ENCODE measurements at places on chromosomes 11 and 22.
A peak's percentile ranks its signal among the peaks of the same experiment; 100 is the strongest.

DNA sequence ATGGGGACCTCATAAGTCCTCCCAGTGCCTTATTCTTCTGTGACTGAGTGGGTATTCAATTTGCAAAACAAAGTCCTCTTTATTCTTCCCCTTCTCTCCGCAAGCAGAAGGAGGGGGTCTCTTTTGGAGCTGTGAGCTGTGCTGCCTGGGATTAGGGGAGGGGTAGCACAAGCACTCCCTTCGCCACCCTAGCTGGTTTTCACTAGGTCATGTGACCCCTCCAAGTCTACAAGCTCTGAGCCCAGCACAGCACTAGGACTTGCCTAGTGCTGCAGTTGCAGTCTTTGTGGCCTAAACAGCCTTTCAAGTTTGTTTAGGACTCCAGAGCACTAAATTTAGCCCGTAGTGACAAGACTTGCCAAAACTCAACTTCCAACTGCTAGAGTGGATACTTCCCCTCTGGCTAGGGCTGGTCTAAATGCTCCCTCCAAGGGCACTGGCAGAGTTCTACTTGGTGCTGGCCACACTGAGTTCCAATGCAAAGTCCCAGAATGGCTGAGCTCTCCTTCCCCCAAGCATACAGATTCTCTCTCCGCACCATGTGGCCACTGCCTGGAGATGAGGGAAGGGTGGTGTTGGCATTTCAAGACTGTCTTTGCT, 25.4 kb downstream of the TAF1D start:
- no peaks in the 10 kb centered on the region for H3K27me3 ChIP-seq
- no peaks in the 10 kb centered on the region for H3K4me1 ChIP-seq
- no peak for DNase-seq
- H3K4me3 ChIP-seq, result no peak overlapping the region
- no peak overlapping the region for H3K27ac ChIP-seq

DNA sequence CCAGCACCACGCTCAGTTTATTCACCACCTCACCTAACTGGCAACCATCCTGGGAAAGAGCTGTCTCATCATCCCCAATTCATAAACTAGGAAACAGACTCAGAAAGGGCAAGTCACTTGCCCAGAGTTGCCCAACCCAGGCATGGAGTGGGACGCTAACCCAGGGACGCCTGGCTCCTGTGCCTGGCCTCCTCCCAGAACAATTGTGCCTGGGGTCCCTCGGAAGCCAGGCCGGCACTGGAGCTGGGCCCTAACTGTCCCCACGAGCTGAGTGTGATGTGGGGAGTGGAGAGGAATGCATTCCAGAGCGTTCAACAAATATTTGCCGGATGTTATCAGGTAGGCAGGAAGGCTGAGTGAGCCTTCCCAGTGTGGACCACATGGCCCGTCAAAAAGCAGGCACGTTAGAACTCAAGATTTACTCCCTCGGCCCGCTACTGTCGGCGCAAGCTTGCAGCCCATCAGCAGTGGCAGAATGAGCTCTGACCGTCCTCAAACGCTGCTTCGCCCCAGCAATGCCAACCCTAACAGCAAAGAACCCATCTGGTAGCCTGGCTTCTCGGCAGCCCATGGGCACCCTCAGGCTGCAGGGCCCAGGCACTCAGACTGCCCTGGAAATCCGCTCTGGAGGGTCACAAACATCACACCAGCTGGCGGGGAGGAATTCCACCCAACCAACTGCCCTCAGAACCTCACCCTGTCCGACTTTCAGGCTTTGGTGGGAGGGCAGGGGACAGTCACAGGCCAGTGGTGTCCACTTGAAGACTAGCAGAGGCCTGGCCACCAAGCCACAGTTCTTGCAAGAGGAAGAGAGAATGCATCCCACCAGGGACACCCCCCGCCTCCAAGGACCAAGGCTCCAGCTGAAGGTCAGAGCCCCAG, 35.6 kb downstream of the MYH9 start:
- H3K4me3 ChIP-seq, result peak overlapping the region; percentile 20
- no peaks in the 10 kb centered on the region for H3K27me3 ChIP-seq
- H3K4me1 ChIP-seq, result peaks cover 82% of the 10 kb centered on the region
- H3K36me3 ChIP-seq, result no peaks in the 10 kb centered on the region
- H3K27ac ChIP-seq, result peak overlapping the region; percentile 93
- no peak for DNase-seq

GRCh38 chr22:39510529-39511149, 8.5 kb downstream of the MIEF1 start:
- H3K4me3 ChIP-seq, result no peak overlapping the region
- H3K27me3 ChIP-seq, result no peaks in the 10 kb centered on the region
- no peaks in the 10 kb centered on the region for H3K4me1 ChIP-seq
- H3K27ac ChIP-seq, result no peak overlapping the region
- DNase-seq, result no peak

- H3K4me1 ChIP-seq, result peaks cover 36% of the 10 kb centered on the region
- H3K27me3 ChIP-seq, result no peaks in the 10 kb centered on the region
Observed at GRCh38 chr11:67303835-67304411, 593 bp downstream of the SSH3 start.

DNA sequence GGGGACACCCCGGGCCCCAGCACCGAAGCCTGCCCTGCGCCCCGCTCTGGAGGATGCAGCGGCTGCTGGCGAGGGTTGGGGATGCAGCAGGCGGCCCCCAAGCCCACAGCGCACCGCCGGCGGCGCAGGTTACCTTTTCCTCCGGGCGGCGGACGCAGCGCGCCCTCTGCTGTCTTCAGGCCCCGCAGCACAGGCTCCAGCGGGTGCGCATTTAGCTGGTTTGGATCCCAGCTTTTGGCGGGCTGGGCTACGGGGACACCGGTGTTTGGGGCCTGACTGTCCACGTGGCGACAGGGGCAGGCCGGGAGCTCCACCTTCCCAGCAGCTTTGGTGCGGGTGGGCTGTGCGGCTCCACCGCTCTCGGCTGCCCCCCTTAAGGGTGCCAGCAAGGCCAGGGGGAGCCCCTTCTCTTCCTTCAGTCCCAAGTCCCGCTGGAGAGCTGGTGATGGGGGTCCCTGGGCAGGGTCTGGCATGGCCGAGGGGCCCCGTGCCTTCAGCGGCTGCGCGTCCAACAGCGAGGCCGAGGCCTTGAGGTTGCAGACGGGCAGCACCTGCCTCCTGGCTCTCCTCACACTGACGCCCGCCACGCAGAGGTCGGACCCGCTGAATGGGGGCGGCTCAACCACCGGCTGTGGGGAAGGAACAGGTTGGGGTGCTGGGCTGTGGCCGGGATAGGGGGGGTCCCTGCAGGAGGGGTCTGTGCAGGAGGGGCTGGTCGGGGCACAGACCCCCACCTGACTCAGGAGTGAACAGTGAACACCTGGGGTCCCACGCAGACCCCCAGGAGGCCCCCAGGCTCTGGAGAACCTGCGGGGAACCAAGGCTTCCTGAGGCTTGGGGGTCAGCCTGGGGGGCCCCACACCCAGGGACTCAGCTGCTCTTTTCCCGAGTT, 18.0 kb upstream of the IL17REL start:
- no peak overlapping the region for H3K4me3 ChIP-seq
- H3K27ac ChIP-seq, result no peak overlapping the region
- H3K4me1 ChIP-seq, result peaks cover 15% of the 10 kb centered on the region
- DNase-seq, result no peak
- H3K36me3 ChIP-seq, result no peaks in the 10 kb centered on the region

GRCh38 chr11:61546663-61547062, 34.2 kb downstream of the SYT7 start:
- no peak overlapping the region for H3K4me3 ChIP-seq
- no peaks in the 10 kb centered on the region for H3K36me3 ChIP-seq
- H3K27ac ChIP-seq, result no peak overlapping the region
- no peaks in the 10 kb centered on the region for H3K4me1 ChIP-seq

- no peak for DNase-seq
- H3K27me3 ChIP-seq, result no peaks in the 10 kb centered on the region
- no peak overlapping the region for H3K27ac ChIP-seq
Observed at GRCh38 chr22:35354068-35354467, 26.8 kb upstream of the HMOX1 start.

- H3K4me3 ChIP-seq, result no peak overlapping the region
- peaks cover 72% of the 10 kb centered on the region for H3K36me3 ChIP-seq
Observed at GRCh38 chr22:24367841-24368240, 59.6 kb upstream of the ADORA2A start.

DNA sequence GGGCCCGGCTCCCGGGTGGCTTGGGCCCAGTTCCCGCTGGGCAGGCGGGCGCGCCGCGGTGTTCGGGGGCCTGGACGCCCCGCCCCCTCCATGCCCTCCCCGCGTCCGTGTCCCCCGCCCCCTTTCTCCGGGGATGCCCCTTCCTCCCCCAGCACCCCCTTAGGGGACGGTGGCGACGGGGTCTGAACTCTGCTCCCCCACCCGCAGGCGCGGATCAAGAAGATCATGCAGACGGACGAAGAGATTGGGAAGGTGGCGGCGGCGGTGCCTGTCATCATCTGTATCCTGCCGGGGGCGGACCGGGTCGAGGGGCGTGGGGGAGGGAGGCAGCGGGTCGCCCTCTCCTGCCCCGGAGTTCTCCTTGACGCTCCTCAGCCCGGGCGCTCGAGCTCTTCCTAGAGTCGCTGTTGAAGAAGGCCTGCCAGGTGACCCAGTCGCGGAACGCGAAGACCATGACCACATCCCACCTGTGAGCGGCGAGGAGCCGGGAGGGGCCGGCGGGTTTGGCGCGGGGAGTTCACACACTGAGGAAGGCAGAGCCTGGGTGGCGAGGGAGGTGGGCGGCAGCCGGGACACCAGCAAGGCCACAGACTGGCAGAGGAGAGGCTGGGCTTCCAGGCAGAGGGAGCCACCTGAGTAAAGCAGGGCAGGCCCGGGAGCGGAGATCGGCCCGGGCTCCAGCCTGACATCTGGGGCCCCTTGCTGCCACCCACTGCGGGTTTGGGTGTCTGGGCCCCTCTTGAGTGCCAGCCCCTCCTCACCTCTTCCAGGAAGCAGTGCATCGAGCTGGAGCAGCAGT, 546 bp downstream of the DRAP1 start:
- DNase-seq, result no peak
- H3K27me3 ChIP-seq, result no peaks in the 10 kb centered on the region
- peak overlapping the region; percentile 88 for H3K27ac ChIP-seq
- H3K4me3 ChIP-seq, result peak overlapping the region; percentile 72
- H3K4me1 ChIP-seq, result peaks cover 54% of the 10 kb centered on the region
- H3K36me3 ChIP-seq, result no peaks in the 10 kb centered on the region

GRCh38 chr11:128934351-128934750, 8.3 kb downstream of the TP53AIP1 start:
- no peak overlapping the region for H3K27ac ChIP-seq
- peaks cover 5% of the 10 kb centered on the region for H3K4me1 ChIP-seq
- no peak overlapping the region for H3K4me3 ChIP-seq
- no peaks in the 10 kb centered on the region for H3K36me3 ChIP-seq
- H3K27me3 ChIP-seq, result no peaks in the 10 kb centered on the region

DNA sequence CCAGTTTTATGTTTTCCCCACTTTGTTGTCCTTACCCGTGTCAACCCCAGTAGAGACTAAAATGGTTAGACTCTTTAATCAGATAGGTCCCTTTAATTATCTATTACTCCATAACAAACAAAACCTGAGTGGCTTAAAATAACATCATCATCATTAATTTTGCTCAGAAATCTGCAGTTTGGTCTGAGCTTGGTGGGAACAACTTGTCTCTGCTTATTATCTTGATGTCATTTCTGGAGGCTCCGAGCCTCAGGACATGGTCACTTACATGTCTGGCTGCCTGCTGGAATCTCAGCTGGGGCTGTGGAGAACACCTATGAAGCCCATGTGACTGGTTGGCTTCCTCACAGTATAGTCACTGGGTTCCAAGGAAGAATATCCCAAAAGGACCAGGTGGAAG, 26.7 kb downstream of the UVRAG start:
- no peaks in the 10 kb centered on the region for H3K27me3 ChIP-seq
- H3K4me1 ChIP-seq, result peaks cover 14% of the 10 kb centered on the region
- H3K36me3 ChIP-seq, result no peaks in the 10 kb centered on the region
- no peak overlapping the region for H3K27ac ChIP-seq
- no peak overlapping the region for H3K4me3 ChIP-seq
- no peak for DNase-seq

DNA sequence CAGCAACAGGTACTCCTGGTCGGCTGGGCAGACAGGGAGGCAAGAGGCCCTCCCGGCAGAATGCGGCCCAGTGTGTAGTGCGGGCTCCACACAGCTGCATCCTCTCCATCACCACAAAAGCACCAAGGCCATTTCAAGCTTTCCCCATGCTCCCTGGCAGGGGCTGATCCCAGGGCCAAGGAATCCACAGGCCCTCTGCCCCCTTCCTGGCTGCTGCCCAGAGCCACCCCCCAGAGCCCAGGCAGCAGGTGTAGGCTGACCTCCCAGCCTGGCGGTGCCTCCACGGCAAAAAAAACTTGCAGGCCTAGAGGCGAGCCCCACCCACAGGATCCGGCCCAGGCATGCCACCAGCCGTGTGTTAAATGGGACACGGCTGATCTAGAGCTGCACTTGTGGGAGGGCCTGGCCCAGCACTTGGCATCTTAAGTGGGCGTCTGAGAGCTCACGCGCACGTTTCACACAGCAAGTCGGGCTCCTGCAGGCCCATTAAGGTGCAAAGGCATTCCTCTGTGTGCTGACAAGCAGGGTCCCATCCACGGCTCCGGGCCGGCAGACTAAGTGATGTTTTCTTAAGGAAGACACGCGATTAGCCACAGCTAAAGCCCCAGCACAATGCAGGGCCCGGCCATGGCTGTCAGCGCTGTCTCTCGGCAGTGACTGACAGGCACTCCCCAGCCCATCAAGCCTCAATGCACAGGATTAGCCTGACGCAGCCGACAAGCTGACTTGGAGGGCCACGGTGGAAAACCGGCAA, 19.8 kb upstream of the GNB1L start:
- no peaks in the 10 kb centered on the region for H3K27me3 ChIP-seq
- no peak overlapping the region for H3K4me3 ChIP-seq
- H3K4me1 ChIP-seq, result peaks cover 45% of the 10 kb centered on the region
- H3K27ac ChIP-seq, result no peak overlapping the region

DNA sequence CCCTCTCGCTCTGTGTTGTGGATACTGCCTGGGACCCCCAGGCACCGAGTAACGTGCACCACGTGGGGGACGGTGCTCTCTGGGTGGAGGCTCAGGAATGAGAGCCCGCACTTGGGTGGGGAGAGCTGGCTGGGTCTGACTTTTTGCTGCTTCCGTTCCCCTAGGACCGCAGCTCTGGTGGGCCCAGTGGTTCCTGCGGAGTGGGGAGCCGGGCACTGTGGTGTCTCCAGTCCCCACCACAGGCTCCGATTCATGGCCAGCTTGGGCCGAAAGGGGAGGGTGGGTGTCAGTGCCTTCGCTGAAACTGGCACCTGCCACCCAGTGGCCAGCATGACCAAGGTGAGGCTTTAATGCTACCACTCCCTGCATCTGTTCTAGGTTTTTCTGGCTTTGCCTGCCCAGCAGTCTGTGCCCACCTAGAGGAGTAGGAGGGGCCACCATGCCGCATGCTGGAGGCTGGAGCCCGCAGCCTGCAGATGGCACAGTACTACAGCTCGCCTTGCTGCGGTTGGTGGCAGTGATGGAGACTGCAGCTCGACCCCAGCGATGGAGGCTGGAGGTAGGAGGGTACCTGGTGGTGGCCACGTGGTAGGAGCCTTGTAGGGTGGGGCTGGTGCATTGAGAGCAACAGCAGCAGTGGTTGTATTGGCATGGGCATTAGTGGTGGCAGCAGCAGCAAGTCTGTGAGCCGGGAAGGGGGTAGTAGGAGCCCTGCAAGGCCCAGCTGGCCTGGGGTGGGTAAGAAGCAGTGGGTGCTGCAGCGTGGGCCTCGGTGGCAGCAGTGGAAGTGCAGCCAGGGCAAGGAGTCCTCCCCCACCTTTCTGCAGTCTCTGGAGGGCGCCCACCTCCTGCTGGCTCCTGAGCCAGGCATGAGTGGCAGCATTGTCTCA, 118.8 kb upstream of the VPREB1 start:
- no peaks in the 10 kb centered on the region for H3K4me1 ChIP-seq
- no peak for DNase-seq
- no peak overlapping the region for H3K27ac ChIP-seq
- no peaks in the 10 kb centered on the region for H3K36me3 ChIP-seq
- no peaks in the 10 kb centered on the region for H3K27me3 ChIP-seq

GRCh38 chr11:47160753-47161133, 15.9 kb downstream of the ARFGAP2 start:
- H3K27ac ChIP-seq, result no peak overlapping the region
- peaks cover 15% of the 10 kb centered on the region for H3K4me1 ChIP-seq
- no peak for DNase-seq
- no peak overlapping the region for H3K4me3 ChIP-seq
